ENCODE measurements at places on chromosomes 6 and 20. TPM values are rescaled to one million over a fixed set of nuclear protein-coding genes. Genes with fewer than 3 reads are reported as not detected.

GJA10 gene
- total RNA-seq: not detected

C6orf132 gene
- not detected for total RNA-seq

- peaks cover 60% of the 10 kb centered on the region for H3K4me1 ChIP-seq
- H3K36me3 ChIP-seq: no peaks in the 10 kb centered on the region
- no peak overlapping the region for H3K27ac ChIP-seq
- no peak overlapping the region for H3K4me3 ChIP-seq
- no peak for DNase-seq
Measured at GRCh38 chr6:107652526-107653182, 162.7 kb downstream of the SOBP start.

GRCh38 chr6:69232496-69232895 is 564.3 kb downstream of the LMBRD1 start:
- no peaks in the 10 kb centered on the region for H3K36me3 ChIP-seq
- no peak for DNase-seq
- H3K4me3 ChIP-seq: no peak overlapping the region
- no peak overlapping the region for H3K27ac ChIP-seq

DNA sequence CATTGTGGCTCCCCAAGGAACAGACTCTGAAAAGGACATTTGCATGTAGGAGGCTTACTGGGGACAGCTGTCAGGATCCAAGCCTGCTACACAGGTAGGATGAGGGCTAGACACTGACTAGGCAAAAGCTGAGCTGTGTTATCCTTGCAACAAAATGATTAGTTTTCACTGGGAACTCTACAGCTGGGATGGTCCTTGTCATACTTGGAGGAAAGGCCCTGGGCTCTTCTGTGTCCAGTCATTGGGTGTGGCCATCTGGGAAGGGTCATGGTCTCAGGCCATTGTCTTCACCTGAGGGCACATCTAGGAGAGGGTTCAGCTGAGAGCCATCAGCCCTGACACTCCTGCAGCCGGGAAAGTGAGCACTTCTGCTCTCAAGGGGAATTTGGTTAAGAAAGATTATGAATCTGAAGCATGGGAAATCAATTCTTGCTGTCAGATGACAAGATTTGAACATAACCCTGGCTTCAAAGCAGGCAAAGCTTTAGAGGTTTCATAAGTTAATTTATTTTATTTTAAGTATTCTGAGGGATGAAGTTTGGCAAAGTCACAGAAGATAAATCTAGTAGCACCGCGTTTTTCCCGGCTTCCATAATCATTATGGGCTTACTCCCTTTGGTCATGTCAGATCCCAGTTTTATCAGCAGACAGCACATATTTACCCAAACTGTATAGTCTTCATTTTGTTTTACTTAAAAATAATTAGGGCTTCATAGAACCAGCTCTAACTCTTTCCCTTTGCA is 78.4 kb upstream of the SLC22A23 start:
- no peaks in the 10 kb centered on the region for H3K36me3 ChIP-seq
- H3K27ac ChIP-seq: no peak overlapping the region
- peaks cover 4% of the 10 kb centered on the region for H3K27me3 ChIP-seq

Data from activated B cell treated with CpG ODN at 0.5 μM for 24 hours (primary cell).